ENCODE measurements at places on chromosomes 13 and 19. TPM values are rescaled to one million over a fixed set of nuclear protein-coding genes. Genes with fewer than 3 reads are reported as not detected.
A peak's percentile ranks its signal among the peaks of the same experiment; 100 is the strongest.

DNA sequence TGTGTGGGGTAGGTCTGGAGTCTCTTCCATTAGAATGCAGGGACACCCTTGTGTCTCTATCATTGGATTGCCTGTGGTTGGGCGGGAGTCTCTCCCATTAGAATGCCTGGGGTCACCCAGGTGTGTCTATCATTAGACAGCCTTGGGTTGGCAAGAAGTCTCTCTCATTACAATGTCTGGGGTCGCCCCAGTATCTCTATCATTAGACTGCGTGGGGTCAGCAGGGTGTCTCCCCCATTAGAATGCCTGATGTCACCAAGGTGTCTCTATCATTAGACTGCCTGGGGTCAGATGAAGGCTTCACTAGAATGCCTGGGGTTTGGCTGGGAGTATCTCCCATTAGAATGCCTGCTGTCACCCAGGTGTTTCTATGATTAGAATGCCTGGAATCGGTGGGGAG, 1539.0 kb downstream of the UQCRFS1 start:
- peaks cover 2% of the 10 kb centered on the region for H3K36me3 ChIP-seq
- no peak for DNase-seq
- no peaks in the 10 kb centered on the region for H3K4me1 ChIP-seq
- H3K4me3 ChIP-seq, result no peak overlapping the region
- H3K27ac ChIP-seq, result no peak overlapping the region

- H3K4me3 ChIP-seq, result no peak overlapping the region
- peaks cover 11% of the 10 kb centered on the region for H3K36me3 ChIP-seq
- H3K4me1 ChIP-seq, result no peaks in the 10 kb centered on the region
- peak overlapping the region; percentile 76 for H3K27ac ChIP-seq
- DNase-seq, result no peak
These were observed 86.8 kb downstream of the UBL3 start for GRCh38 chr13:29763436-29764180.

- no peak overlapping the region for H3K27ac ChIP-seq
- H3K36me3 ChIP-seq, result no peaks in the 10 kb centered on the region
- H3K4me3 ChIP-seq, result no peak overlapping the region
- DNase-seq, result no peak
- H3K4me1 ChIP-seq, result no peaks in the 10 kb centered on the region
These were observed 433.0 kb downstream of the TSHZ3 start for GRCh38 chr19:30916238-30916637.

GRCh38 chr19:41584931-41585330, 9.0 kb downstream of the CEACAM21 start:
- H3K36me3 ChIP-seq, result no peaks in the 10 kb centered on the region
- H3K4me1 ChIP-seq, result no peaks in the 10 kb centered on the region
- H3K27ac ChIP-seq, result no peak overlapping the region

GRCh38 chr19:44993926-44994537, 7.2 kb upstream of the RELB start:
- H3K36me3 ChIP-seq, result peaks cover 6% of the 10 kb centered on the region
- no peaks in the 10 kb centered on the region for H3K27me3 ChIP-seq
- no peaks in the 10 kb centered on the region for H3K4me1 ChIP-seq
- DNase-seq, result no peak
- no peak overlapping the region for H3K27ac ChIP-seq

GRCh38 chr19:33662391-33663092, 40.8 kb downstream of the CHST8 start:
- H3K27ac ChIP-seq, result no peak overlapping the region
- no peak overlapping the region for H3K4me3 ChIP-seq
- H3K27me3 ChIP-seq, result peaks cover 6% of the 10 kb centered on the region
- no peaks in the 10 kb centered on the region for H3K36me3 ChIP-seq

- no peak overlapping the region for H3K27ac ChIP-seq
- H3K4me1 ChIP-seq, result no peaks in the 10 kb centered on the region
These were observed 428.7 kb downstream of the FGF9 start for GRCh38 chr13:22099585-22099984.

KASH5 gene
- not detected for total RNA-seq

ZNF729 gene
- not detected for total RNA-seq

- no peak overlapping the region for H3K27ac ChIP-seq
- peaks cover 8% of the 10 kb centered on the region for H3K4me1 ChIP-seq
- DNase-seq, result no peak
- no peaks in the 10 kb centered on the region for H3K36me3 ChIP-seq
- H3K4me3 ChIP-seq, result no peak overlapping the region
- H3K27me3 ChIP-seq, result no peaks in the 10 kb centered on the region
These were observed 16.9 kb downstream of the FAM187B start for GRCh38 chr19:35211545-35212230.

PEG3 gene
- total RNA-seq, result not detected

DNA sequence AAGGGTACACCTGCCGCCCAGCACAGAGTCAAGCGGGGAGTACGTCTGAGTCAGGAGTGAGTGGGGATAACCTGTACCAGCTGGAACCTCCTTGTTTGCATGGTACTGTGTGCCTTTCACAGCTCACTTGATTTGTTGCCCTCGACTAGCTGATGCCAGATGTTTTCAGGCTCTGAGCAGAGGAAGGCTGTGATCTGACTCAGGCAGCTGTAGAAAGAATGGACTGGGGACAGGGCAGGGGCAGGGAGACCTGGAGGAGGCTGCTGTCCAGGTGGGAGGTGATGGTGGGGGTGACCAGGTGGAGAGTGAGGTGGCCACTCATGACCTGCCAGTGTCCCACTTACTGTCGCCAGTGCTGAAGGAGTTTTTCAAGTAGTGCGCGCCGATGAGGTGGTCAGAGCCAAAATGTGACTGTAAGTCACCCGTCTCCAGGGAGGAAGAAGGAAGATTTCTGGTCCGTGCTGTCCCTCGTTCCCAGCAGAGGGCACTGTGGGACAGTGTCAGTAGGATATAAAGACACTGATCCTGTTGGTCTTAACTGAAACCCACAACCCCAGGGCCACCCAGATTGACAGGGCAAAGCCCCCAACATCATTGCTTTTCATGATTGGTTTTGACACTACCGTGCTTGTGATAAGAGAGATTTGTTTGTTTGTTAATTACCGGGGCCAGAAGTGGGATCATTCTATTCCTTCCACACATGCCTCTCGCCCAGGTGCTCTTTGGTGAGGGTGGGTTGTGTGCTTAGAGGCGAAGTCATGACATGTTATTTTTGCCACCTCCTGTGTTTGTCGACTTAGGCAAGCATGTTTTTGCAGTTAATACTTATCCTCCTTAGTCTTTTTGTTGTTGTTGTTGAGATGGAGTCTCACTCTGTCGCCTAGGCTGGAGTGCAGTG, 128.4 kb downstream of the DPF1 start:
- H3K4me1 ChIP-seq, result no peaks in the 10 kb centered on the region
- H3K27me3 ChIP-seq, result no peaks in the 10 kb centered on the region
- peaks cover 24% of the 10 kb centered on the region for H3K36me3 ChIP-seq
- DNase-seq, result peak; percentile 37

DNA sequence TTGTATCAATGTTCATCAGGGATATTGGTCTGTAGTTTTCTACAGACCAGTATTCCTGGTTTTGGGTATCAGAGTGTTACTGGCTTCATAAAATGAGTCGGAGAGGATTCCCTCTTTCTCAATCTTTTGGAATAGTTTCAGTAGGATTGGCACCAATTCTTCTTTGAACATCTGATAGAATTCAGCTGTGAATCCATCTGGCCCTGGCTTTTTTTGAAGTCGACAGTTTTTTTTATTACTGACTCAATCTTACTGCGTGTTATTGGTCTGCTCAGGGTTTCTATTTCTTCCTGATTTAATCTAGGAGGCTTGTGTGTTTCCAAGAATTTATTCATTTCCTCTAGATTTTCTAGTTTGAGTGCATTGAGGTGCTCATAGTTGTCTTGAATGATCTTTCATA, 11.4 kb downstream of the TEX26 start:
- H3K36me3 ChIP-seq, result peaks cover 8% of the 10 kb centered on the region
- H3K4me3 ChIP-seq, result no peak overlapping the region
- no peak for DNase-seq
- no peaks in the 10 kb centered on the region for H3K27me3 ChIP-seq
- H3K27ac ChIP-seq, result no peak overlapping the region

Measured in mesothelial cell of epicardium (in vitro differentiated cells).